ENCODE measurements at places on chromosomes 1 and 21. TPM values are rescaled to one million over a fixed set of nuclear protein-coding genes. Genes with fewer than 3 reads are reported as not detected.

- no peak for DNase-seq
Measured at GRCh38 chr1:3735027-3735681, 17.1 kb upstream of the CCDC27 start.

GRCh38 chr1:108554682-108555427, 5.0 kb upstream of the EEIG2 start:
- no peak for DNase-seq

DNA sequence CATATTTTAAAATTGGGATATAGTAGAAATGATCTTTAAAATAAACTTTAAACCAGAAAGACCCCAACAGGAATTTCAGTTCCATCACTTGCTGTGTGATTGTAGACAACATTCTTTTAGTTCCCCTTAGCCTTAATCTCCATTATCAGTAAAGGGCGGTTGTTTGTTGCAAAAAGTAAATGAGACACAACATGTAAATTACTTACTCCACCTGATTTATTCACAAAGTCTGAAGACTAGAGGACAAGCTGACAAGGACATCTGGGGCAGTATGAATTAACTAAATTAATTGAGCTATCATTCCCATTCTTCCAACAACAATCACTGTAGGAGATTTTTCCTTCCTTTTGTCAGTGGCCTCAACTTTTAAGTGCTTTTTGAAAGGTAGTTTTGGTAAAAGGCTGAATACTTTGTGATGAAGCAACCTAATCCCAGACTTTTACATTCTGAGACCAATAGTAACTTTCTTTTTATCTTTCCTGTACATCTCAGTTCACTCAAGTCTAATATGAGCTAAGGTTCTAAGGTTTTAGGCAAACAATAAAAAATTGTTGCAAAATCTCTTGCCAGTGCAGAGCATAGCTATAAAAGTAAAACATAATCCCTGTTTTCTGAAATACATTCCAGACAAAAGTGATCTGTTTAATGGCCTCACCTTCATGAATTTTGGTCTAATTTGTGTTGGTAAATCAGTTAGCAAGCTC, 6.2 kb downstream of the SLC19A2 start:
- no peak for DNase-seq

GRCh38 chr21:41479686-41480085, 28.3 kb downstream of the TMPRSS2 start:
- DNase-seq, result no peak

DNA sequence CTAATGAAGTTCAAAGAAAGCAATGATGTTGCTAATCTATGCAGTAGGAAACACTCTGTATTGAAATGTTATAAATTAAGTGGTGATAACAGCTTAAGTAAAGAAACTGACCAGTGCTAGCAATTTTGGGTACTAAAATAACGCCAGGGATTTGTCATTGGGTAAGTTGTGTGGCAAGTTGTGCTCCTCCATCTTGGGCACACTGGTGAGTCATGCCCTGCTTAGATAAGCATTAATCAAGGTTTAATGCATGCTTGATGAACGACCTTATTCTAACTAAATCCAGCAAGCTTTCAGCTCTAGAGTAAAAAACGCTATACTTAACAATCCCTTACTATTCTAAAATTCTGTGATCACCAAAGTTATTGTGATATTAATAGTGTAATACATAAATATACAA, 25.2 kb downstream of the VAMP4 start:
- DNase-seq, result no peak

GRCh38 chr21:32426066-32426465, 13.6 kb downstream of the EVA1C start:
- DNase-seq, result no peak

Gene GSTM5
- total RNA-seq, result 1.4 TPM

GRCh38 chr1:215730600-215730999, 163.5 kb downstream of the KCTD3 start:
- DNase-seq, result no peak

DNA sequence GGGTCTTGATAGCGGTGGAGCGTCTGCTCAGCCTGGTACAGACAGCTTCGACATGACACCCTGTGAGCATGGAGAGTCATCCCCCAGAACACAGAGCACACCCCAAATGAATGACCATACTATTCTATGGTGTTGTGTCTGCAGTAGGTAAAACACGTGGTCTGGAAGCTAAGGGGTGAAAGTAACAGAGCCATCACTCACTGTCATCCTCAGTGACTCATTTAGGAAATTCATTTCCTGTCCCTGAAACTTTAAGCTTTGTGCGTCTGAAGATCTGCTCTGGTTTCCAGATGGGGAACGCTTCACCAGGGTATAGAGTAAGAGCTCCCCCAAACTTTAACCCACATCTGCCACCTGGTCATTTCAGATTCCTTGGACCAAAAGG, 94.8 kb upstream of the DISP3 start:
- DNase-seq, result no peak

Gene PDE9A
- 5.7 TPM for total RNA-seq

GRCh38 chr1:160206036-160206389, 829 bp downstream of the PEA15 start:
- DNase-seq, result peak; percentile 41

DNA sequence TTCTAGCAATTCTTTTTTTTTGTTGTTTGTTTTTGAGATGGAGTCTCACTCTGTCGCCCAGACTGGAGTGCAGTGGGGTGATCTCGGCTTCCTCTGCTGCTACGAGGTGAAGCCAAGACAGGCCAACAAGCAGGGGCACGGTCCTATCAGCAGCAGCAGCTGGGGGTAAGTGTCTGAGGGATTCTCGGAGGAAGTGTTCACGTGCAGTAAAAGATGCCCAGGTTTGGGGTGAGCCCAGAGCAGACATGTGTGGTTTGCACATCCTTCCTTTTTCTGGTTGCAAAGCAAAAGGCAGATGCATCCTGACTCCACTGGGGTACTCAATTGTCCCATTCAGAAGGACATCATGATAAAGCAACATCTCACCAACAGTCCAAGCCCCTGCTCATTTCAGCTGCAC, 27.7 kb downstream of the PIGP start:
- DNase-seq, result no peak

DNA sequence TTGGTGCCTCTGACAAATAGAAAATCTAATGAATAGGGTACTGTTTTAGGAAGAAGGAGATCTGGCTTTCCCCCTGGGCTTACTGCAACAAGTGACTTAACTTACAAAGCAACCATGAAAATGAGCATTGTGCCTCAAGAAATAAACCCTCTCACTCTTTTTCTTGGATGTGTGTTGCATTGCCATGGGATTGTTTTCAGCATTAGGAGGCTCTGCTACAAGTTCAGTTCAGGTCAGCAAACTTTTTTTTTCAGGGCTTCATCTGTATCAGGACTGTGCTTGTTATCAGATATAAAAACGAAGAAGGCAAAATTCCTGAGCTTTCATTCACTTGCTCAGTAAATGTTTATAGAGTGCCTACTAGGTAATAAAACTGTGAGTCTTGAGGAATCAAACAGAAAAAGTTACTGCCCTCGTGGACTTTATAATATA, 37.8 kb upstream of the DOCK7 start:
- no peak for DNase-seq

DNA sequence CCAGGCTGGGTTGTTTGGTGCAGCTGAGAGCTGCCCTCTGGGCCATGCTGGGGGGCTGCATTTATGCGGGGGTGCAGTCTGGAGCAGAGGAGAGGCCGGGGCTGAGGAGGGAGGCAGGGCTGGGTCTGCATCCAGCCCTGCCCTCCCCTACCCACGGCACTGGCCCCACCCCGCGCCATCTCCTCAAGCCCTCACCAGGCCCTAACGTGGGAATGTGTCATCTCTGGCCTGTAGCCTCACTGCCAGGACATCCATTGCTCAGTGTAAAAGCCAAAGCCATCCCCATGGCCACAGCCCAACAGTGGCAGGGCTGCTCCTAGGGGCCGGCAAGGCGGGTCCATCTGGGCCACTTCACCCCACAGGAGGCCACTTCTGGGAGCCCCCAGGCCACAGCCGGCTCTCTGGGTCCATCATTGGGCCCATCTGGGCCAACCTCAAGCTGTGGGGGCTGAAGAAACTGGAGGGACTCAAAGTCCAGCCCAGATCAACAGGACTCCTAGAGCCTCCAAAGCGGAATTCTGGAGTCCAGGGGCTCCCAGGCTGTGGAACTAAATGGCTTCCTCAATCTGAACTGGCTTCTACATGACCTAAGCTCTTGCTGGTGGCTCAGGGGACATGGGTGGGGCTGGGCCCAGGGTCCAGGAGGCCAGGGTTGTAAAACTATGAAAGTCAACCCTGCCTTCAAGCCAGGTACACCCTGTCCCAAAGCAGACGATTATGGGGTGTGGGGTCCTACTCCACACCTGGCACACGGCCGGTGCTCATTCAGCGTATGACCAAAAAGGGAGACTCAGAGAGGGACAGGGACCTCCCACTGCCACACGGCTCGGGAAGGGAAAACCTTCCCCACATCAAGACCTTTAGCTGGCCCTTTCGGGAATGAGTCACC, 32.6 kb downstream of the RUNX3 start:
- no peak for DNase-seq

- no peak for DNase-seq
Measured at GRCh38 chr1:119713039-119713748, 1.5 kb downstream of the PHGDH start.
